ENCODE measurements at places on chromosomes 2 and 18.

DNA sequence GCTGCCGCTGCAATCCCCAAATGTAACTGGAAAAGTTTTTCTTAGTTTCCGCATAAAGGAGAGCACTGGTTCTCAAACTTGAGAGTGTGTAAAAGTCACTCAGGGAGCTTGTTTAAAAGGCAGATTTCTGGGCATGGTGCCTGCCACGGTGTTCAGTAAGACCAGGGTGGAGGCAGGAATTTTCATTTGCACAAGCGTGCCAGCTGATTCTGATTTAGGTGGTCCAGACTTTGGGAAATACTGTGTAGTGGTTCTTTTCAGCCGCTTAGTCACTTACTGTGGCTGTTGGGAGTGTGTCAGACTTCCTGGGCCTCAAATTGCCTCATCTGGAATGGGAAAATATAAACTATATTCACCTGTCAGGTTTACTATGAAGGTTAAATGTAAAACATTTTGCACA lies 788 bp downstream of the ARMC9 start:
- H3K4me1 ChIP-seq = no peaks in the 10 kb centered on the region
- H3K4me3 ChIP-seq = peak overlapping the region; percentile 67
- DNase-seq = no peak
- H3K27ac ChIP-seq = no peak overlapping the region
- H3K36me3 ChIP-seq = no peaks in the 10 kb centered on the region

DNA sequence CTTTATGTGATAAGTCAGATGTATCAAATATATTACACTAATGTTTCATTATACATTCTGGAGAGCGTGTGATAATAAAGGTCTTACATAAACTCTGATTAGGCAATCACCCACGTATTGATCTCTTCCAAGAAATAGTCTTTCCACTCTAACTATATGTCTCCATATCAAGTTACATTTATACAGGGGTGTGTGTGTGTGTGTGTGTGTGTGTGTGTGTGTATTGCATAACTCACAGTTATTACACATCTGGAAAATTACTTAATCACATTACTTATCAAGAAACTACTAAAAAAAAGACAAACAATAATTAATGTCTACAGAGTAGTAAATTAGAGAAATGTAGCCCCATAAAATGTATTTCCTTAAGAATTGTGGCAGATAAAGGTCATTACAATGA lies 339.8 kb downstream of the CDH19 start:
- no peak overlapping the region for H3K27ac ChIP-seq
- no peaks in the 10 kb centered on the region for H3K36me3 ChIP-seq
- no peak overlapping the region for H3K4me3 ChIP-seq
- H3K4me1 ChIP-seq = no peaks in the 10 kb centered on the region
- H3K27me3 ChIP-seq = no peaks in the 10 kb centered on the region

GRCh38 chr18:49359732-49360444 lies 100.6 kb downstream of the DYM start:
- no peak overlapping the region for H3K4me3 ChIP-seq
- peaks cover 8% of the 10 kb centered on the region for H3K36me3 ChIP-seq
- H3K27me3 ChIP-seq = no peaks in the 10 kb centered on the region
- H3K27ac ChIP-seq = no peak overlapping the region
- no peaks in the 10 kb centered on the region for H3K4me1 ChIP-seq

- no peak for DNase-seq
- H3K4me3 ChIP-seq = no peak overlapping the region
- no peaks in the 10 kb centered on the region for H3K27me3 ChIP-seq
- no peaks in the 10 kb centered on the region for H3K36me3 ChIP-seq
These were observed 1052.8 kb upstream of the NRXN1 start for GRCh38 chr2:52084759-52085158.

DNA sequence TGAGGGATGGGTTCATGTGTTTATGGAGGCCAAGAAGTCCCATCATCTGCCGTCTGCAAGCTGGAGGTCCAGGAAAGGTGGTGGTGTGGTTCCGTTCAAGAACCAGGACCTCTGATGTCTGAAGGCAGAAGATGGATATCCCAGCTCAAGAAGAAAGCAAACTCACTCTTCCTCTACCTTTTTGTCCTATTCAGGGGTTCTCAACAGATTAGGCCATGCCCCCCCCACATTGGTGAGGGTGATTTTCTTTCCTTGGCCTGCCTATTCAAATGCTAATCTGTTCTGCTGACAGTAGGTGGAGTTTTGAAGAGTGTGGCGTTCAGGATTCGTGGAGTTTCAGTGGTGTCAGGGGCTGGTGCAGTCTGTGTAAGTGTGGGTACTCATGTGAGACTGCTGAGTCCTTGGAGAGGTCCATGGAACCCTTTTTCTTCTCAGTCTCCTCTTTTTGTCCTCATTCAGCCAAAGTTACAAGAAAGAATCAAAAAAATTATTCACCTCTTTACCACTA lies 5.9 kb downstream of the MSL3B start:
- no peak for DNase-seq
- no peak overlapping the region for H3K4me3 ChIP-seq
- no peaks in the 10 kb centered on the region for H3K27me3 ChIP-seq
- no peaks in the 10 kb centered on the region for H3K4me1 ChIP-seq

GRCh38 chr2:72524071-72524470 lies 301.8 kb downstream of the EXOC6B start:
- no peaks in the 10 kb centered on the region for H3K27me3 ChIP-seq
- H3K36me3 ChIP-seq = no peaks in the 10 kb centered on the region

GRCh38 chr2:28406276-28407096 lies 13.8 kb downstream of the FOSL2 start:
- no peaks in the 10 kb centered on the region for H3K27me3 ChIP-seq
- H3K36me3 ChIP-seq = peaks cover 32% of the 10 kb centered on the region
- H3K27ac ChIP-seq = peak overlapping the region; percentile 21
- DNase-seq = no peak
- peaks cover 24% of the 10 kb centered on the region for H3K4me1 ChIP-seq

DNA sequence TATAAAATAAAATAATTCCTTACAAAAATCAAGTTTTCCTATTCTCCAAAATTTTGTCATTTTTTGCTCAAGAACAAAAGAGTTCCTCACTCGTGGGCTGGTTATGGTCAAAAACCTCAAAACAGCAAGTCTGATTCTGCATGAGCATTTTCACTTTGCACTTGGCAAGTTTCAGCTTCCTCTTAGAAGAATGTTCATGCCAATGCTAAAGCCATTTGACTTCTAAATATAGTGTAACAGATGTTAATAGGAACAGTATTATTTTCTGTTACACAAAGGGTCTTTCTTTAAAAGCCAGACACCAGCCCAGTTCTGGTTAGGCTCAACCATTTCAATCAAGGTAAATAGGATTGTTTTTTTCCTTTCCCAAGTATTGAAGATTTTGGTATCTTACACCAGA lies 261.3 kb upstream of the CCDC68 start:
- no peak overlapping the region for H3K27ac ChIP-seq
- H3K4me3 ChIP-seq = no peak overlapping the region
- H3K36me3 ChIP-seq = no peaks in the 10 kb centered on the region
- H3K27me3 ChIP-seq = no peaks in the 10 kb centered on the region

GRCh38 chr2:60964651-60965498 lies 52.6 kb upstream of the PEX13 start:
- DNase-seq = no peak
- H3K4me1 ChIP-seq = no peaks in the 10 kb centered on the region
- H3K27ac ChIP-seq = no peak overlapping the region
- H3K4me3 ChIP-seq = no peak overlapping the region
- H3K27me3 ChIP-seq = no peaks in the 10 kb centered on the region
- peaks cover under 1% of the 10 kb centered on the region for H3K36me3 ChIP-seq

DNA sequence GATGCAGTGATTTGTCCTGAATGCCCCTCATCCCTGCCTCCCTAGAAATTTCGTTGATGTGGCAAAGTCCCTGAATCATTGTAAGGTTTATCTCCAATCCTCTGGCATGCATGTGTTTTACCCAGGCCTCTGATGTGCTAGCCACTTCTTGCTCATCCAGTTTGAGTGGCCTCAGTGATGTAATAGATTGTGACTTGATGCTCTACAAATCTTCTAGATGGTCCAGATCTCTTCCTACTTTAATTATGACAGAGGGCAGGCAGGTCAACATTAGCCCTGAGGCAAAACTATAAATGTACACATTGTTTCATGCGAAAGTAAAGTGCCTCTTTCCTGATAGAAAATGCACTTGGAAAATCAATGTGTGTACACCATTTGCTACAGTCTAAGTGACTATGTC lies 54.5 kb downstream of the LONRF2 start:
- H3K27ac ChIP-seq = no peak overlapping the region
- H3K27me3 ChIP-seq = no peaks in the 10 kb centered on the region
- H3K4me1 ChIP-seq = no peaks in the 10 kb centered on the region
- no peak overlapping the region for H3K4me3 ChIP-seq

DNA sequence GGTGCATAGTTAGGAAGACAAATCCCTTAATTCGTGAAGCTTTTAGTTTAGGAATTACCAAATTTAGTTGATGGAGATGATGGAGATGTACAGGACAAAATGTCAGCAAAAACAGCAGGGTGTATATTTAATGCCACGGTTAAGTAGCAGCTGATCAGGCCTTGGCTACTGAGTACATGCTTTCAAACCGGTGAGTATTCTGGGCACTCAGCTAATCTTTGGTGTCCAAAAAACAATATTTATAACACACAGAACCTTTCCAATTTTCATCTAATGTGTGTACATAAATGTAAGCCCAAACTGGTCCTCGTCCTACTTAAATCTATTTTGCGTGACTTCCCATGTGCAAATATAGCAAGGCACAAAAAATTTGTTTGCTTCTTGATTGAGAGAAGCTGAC lies 703.4 kb upstream of the LINC00305 start:
- DNase-seq = no peak
- H3K36me3 ChIP-seq = no peaks in the 10 kb centered on the region
- H3K4me1 ChIP-seq = no peaks in the 10 kb centered on the region
- H3K27ac ChIP-seq = no peak overlapping the region
